ENCODE measurements at places on chromosomes 5 and 9.
A peak's percentile ranks its signal among the peaks of the same experiment; 100 is the strongest.

GRCh38 chr5:45383985-45384384 is 312.2 kb downstream of the HCN1 start:
- no peak for DNase-seq

- DNase-seq: no peak
These were observed 72.3 kb downstream of the STK32A start for GRCh38 chr5:147307170-147307569.

GRCh38 chr5:147321569-147321968 is 86.7 kb downstream of the STK32A start:
- DNase-seq: no peak

- no peak for DNase-seq
These were observed 6.8 kb upstream of the ANKRD31 start for GRCh38 chr5:75243510-75243909.

DNA sequence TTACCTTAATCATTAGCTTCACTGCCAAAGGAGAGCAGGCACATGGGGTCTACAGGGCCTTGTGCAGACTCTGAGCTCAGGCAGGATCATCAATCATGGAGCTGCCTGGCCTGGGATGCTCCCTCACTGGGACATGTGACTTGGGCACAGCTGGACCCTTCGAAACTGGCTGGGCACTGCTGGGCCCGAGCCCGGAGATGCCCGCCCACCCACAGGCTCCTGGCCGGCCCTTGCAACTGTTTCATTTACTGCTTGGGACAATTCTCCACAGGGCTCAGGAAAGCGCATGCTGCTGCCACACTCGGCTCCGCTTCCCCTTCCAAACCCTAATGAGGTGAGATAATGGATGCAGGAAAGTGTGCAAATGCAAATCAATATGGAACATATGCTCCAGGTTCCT is 387.5 kb downstream of the TRIM36 start:
- DNase-seq: no peak

- DNase-seq: no peak
These were observed 599 bp downstream of the MLLT3 start for GRCh38 chr9:20621471-20622329.

DNA sequence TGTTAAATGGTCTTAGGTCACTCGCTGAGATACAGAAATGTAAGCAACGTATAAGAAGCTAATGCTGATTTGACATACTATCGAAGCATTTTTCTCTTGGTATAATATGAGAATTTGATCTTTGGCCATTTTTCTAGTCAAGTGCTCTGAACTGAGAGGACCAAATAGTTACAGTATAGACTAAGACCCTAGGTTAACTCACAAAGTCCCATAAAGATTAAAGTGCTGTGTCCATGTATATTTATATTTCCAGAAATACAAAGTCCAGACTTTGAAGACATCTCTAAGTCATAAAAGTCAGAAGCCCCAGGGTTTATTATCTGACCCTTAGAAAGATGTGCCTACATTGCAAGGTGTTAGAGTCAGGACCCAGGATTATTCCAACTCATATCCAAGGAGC is 752.4 kb upstream of the COX7C start:
- no peak for DNase-seq

DNA sequence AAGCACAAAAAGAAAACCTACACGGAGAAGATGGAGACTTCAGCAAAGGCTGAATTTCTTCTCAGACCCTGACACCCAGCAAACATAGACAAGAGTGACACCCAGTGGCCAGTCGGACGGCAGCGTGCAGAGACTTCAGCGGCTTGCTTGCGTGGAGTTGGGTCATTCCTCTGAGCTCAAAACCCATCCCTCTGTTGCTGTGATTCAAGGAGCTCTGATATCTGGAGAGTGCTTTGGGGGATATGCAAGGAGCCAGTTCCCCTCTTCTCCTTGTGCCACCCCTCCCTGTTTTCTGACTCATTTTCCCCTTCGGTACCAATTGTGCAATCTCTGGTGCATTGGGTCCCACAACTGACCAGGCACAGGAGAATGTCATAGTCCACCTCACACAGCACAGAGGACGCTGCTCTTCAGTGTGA is 27.5 kb downstream of the SH3TC2 start:
- no peak for DNase-seq

DNA sequence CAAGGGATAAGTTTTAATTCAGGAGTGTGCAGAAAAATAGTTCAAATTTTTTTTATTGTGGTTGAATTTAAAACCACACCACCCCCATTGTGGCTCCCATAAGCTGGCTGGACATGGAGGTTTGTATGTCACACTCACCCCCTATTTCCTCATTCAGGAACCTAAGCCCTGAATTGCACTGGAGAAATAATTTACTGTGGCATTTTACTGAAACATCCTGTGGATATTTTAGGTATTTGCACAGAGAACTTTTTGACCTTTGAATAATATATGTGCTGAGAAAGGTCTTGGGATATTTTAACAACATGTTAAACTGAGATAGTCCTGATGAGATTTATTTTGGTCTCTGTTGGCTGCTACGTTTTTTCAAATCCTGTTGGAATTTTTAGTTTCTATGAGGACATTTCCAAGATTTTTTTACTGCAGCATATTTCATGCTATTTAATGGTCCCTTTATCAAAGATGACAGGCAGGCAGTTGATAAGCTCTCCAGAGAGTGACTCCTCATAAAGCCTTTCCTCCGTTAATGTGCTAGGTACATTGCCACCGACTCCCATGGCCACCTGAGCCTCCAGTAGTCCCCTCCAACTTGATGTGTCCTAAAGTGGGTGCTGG is 51.2 kb upstream of the PALM2AKAP2 start:
- DNase-seq: no peak

GRCh38 chr9:128454991-128455390 is 815 bp upstream of the ODF2 start:
- DNase-seq: no peak

DNA sequence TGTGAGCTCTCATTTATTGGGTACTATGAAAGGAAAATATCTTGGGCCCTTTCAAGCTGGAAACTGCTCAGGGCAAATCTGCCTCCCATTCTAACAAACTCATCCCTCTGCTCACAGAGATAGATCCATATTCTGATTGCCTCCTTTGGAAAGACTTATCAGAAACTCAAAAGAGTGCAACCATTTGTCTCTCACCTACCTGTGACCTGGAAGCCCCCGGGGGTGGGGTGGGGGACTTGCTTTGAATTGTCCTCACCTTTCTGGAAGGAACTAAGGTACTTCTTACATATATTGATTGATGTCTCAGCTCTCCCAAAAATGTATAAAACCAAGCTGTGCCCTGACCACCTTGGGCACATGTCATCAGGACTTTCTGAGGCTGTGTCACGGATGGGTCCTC is 125.3 kb downstream of the ATP10B start:
- no peak for DNase-seq

DNA sequence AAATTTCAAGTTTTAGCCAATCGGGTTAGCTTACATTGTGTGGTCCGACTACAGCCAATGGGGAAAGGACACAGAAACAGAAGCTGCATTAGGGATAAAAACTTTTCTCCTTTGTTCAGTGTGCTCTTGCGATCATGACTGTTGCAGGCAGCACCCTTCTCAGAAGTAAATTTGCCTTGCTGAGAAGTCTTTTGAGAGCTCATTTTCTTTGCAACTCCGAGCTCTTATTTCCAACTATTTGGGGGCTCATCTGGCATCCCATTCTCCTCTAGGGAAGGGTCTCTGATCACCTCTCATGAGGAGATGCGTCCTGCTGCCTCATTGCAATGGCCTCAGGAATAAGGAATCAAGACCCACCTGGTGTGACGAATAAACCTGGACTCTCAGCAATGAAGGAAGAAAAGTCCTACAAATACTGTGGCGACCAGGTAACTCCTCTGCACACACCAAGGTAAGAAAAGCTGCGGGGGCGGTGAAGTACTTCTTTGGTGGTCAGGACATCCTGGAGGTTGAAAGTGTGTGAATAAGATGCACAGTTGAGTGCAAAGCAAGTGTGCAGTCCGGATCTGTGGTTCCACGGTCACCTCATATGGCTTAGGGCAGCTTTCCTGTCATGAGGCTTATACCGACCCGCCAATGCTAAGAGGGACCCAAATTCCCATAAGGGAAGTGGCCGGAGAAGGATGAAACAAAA is 20.4 kb downstream of the CNOT8 start:
- DNase-seq: no peak

- DNase-seq: no peak
These were observed 9.4 kb upstream of the RPS14 start for GRCh38 chr5:150458802-150459557.

DNA sequence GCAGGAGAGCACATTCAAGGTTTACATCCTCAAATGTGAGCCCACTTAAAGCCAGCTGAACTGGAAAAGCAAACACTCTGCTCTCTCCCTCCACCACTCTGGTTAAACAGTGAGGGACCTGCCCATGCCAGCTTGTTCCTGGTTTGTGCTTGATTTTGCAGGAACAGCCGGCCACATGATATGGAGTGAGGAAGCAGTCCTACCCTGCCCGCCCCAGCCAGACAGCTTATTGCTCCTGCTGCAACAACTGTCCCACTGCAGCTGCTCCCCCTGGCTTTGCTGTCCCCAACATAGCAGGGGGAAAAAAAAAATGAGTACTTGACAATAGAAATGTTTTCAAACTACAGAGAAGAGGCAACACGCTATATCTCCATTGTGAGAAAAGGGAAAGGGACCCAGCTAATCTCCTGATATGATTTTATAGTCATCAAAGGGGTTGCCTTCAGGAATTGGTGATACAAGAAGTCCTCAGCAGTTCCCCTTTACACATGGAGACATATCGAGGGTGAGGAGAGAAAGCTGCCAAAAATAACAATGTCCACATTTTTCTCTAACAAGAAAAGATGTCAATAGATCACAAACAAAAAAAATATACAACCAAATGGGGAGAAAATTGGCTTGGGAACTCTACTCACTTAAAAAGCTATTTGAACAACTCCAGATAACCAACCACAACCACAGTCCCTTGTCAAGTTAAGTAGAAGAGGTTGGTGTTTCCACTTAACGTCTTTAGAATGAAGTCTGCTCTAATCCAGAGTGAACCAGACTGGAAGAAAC is 4.6 kb downstream of the MYO10 start:
- no peak for DNase-seq

- no peak for DNase-seq
These were observed 38.7 kb upstream of the ANKRD34B start for GRCh38 chr5:80608731-80609130.

- no peak for DNase-seq
These were observed 5.3 kb downstream of the KLF4 start for GRCh38 chr9:107484117-107484723.

GRCh38 chr9:2043243-2043642 is 28.1 kb downstream of the SMARCA2 start:
- no peak for DNase-seq

DNA sequence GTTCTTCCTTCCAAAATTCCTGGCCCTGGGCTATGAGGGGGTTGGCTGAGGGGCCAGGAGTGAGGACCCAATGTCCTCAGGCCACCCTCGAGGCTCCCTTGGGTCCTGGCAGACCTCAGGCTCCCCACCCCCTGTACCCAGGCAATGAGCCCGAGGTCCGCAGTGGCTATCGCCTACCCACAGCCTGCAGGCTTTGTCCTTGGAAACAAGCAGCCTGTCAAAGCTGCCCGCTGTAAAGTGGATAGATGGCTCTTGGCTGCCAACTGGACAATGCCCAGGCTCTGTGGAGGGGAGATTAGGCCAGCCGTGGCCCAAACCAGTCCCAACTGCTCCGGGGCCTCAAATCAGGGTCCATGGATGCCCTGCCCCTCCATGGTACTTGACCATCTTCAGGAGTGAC is 2.2 kb upstream of the ADGRD2 start:
- no peak for DNase-seq

- peak; percentile 55 for DNase-seq
These were observed 63.2 kb downstream of the PRRT1B start for GRCh38 chr9:131608493-131609037.

- no peak for DNase-seq
These were observed 121.2 kb upstream of the ADAMTSL1 start for GRCh38 chr9:18352711-18353110.

DNA sequence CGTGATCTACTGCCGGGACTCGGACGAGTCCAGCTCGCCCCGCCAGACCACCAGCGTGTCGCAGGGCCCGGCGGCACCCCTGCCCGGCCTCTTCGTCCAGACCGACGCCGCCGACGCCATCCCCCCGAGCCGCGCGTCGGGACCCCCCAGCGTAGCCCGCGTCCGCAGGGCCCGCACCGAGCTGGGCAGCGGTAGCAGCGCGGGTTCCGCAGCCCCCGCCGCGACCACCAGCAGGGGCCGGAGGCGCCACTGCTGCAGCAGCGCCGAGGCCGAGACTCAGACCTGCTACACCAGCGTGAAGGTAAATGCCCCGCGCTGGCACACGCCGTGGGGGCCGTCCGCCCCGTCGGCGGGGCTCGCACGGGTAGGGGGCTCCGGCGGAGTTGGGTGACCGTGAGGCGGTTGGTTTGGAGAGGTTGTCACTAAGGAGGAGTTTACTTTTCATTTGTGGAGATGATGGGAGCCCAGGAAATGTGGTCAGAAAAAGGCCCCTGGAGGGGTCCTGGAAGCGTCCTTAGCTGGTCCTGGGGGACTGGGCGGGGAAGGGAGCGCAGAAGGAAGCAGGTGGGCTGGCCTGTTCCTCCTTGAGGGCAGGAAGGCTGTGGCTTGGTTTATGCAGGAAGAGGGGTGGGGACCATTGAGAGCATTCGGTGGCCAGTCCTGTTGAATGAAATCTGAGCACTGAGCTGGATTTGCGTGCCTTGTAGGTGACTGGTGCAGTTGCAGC is 647 bp downstream of the PDE8B start:
- DNase-seq: no peak

- DNase-seq: no peak
These were observed 168.6 kb upstream of the RGMB start for GRCh38 chr5:98604721-98605425.

GRCh38 chr5:158135682-158136179 is 276.8 kb upstream of the CLINT1 start:
- no peak for DNase-seq

GRCh38 chr5:146595088-146595487 is 79.1 kb upstream of the GPR151 start:
- DNase-seq: no peak

DNA sequence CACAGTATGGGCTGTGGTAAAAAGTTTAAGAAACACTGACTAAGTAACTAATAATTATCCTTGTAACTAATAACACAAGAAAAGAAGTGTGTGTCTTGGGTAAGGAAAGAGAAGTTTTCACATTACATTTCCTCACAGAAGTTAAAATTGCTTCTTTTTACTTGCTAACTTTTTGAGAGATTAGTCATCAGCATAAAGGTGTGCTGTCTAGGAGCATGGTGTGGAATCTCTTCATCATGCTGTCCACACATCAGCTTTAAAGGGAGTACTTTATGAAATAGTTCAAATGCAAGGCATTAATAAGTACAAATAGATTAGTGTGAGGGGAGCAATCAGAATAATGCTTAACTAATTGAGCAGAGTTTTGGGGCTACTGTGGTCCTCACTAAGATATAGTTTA is 29.8 kb downstream of the WDR36 start:
- DNase-seq: no peak

- DNase-seq: no peak
These were observed 10.9 kb upstream of the JMY start for GRCh38 chr5:79225026-79225425.

GRCh38 chr5:93164690-93165089 is 416.3 kb downstream of the NR2F1-AS1 start:
- peak; percentile 26 for DNase-seq

GRCh38 chr9:74875656-74876055 is 12.1 kb downstream of the TRPM6 start:
- no peak for DNase-seq
